ENCODE measurements at places on chromosomes 5 and 9. TPM values are rescaled to one million over a fixed set of nuclear protein-coding genes. Genes with fewer than 3 reads are reported as not detected.

- no peak overlapping the region for H3K27ac ChIP-seq
- no peaks in the 10 kb centered on the region for H3K36me3 ChIP-seq
- no peak overlapping the region for H3K4me3 ChIP-seq
- DNase-seq = no peak
- no peaks in the 10 kb centered on the region for H3K4me1 ChIP-seq
Observed at GRCh38 chr9:121786543-121786948, 135.1 kb downstream of the DAB2IP start.

The PPP1R26 gene
- total RNA-seq = 15.8 TPM

DNA sequence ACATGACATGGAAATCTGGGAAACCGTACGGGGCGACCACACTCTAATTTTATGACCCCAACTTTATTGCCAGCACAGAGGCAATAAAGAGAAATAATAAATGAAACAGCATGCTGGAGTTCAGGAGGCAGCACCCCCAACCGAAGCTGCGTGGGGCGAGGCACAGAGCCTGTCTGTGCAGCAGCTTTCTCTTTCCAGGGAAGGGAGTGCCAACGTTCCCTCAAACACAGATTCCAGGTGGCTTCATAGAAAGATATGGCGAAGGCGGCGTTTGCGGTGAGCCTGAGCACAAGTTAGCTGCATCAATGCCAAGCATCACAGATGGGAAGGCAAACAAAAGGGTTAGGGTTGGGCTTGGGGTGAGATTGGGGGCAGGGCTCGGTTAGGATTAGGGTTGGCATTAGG lies 114.8 kb downstream of the HSD17B3 start:
- H3K4me1 ChIP-seq = no peaks in the 10 kb centered on the region
- H3K27ac ChIP-seq = no peak overlapping the region
- no peaks in the 10 kb centered on the region for H3K27me3 ChIP-seq

GRCh38 chr9:95000821-95001220 lies 274.3 kb downstream of the AOPEP start:
- no peaks in the 10 kb centered on the region for H3K4me1 ChIP-seq
- no peaks in the 10 kb centered on the region for H3K36me3 ChIP-seq
- H3K4me3 ChIP-seq = peak overlapping the region; percentile 33
- H3K27ac ChIP-seq = peak overlapping the region; percentile 98
- no peak for DNase-seq

GRCh38 chr5:133744051-133744959 lies 132.0 kb upstream of the FSTL4 start:
- DNase-seq = no peak
- H3K27me3 ChIP-seq = no peaks in the 10 kb centered on the region
- H3K27ac ChIP-seq = no peak overlapping the region
- H3K36me3 ChIP-seq = no peaks in the 10 kb centered on the region
- no peaks in the 10 kb centered on the region for H3K4me1 ChIP-seq

DNA sequence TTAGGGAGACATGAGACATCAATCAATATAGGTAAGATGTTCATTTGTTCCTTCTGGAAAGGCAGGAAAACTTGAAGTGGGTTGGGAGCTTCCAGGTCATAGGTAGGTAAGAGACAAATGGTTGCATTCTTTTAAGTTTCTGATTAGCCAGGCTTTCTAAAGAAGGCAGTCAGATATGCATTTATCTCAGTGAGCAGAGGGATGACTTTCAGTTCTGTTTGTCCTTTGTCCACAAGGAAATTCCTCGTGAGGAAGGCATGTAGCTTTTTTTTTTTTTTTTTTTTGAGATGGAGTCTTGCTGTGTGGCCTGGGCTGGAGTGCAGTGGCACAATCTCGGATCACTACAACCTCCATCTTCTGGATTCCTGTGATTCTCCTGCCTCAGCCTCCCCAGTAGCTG lies 155.3 kb upstream of the ABCA1 start:
- no peak overlapping the region for H3K27ac ChIP-seq
- H3K4me3 ChIP-seq = no peak overlapping the region
- H3K27me3 ChIP-seq = no peaks in the 10 kb centered on the region
- no peaks in the 10 kb centered on the region for H3K36me3 ChIP-seq
- H3K4me1 ChIP-seq = no peaks in the 10 kb centered on the region

The ACER2 gene
- total RNA-seq = 4.1 TPM

GRCh38 chr5:31645420-31646081 lies 6.6 kb downstream of the PDZD2 start:
- H3K4me1 ChIP-seq = no peaks in the 10 kb centered on the region
- no peak overlapping the region for H3K27ac ChIP-seq
- no peak for DNase-seq

DNA sequence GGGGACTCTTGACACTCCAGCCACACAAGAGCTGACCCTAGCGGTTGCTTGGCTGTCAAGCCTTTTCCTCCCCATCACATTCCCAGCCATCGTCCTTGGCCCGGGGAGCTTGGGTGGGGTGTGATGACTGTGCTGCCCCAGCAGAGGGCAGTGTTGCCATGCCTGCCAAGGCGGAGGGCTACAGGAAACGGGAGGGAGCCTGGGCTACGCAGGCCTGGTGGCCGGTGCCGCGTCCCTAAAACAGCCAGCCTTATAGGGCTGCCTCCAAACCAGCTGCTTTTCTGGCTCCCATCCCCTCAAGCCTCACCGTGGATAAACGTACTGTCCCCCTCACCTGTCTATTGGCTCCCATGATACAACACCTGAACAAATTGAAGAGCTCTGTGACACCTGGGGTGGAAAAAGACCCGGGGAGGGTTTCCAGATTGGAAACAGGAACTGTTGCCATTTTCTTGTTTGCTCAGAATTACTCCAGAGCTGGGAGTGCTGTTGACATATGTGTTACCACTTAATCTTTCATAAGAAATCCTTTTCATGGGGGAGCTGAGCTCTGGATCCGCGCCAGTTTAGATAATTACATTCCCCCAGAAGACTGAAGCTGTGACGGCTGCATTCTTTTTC lies 72.8 kb upstream of the ASTN2 start:
- no peaks in the 10 kb centered on the region for H3K4me1 ChIP-seq
- H3K4me3 ChIP-seq = no peak overlapping the region
- H3K36me3 ChIP-seq = no peaks in the 10 kb centered on the region
- no peaks in the 10 kb centered on the region for H3K27me3 ChIP-seq

DNA sequence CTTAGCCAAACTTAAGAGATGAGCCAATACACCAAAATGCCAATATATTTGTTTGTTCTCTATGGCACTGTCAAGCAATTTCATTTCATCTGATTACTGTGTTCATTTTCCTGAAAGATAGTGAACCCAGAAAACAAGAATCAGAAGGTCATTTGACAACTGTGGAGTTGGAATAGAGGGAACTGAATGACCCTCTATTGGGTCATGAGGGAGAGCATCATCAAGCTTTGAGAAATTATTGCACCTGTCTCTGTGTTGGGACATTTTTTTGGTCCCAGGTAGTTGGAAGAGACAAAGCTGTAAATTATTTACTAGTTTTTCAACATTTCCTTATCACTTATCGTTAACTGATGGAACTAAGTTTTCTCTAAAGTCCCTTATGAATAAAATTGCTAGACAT lies 129.4 kb downstream of the GHR start:
- H3K4me3 ChIP-seq = no peak overlapping the region
- H3K27ac ChIP-seq = no peak overlapping the region
- no peaks in the 10 kb centered on the region for H3K27me3 ChIP-seq
- no peaks in the 10 kb centered on the region for H3K4me1 ChIP-seq
- no peaks in the 10 kb centered on the region for H3K36me3 ChIP-seq

GRCh38 chr5:159091065-159091464 lies 8.7 kb downstream of the EBF1 start:
- H3K4me1 ChIP-seq = peaks cover 5% of the 10 kb centered on the region
- no peak for DNase-seq
- no peaks in the 10 kb centered on the region for H3K36me3 ChIP-seq
- no peak overlapping the region for H3K27ac ChIP-seq

- H3K27ac ChIP-seq = no peak overlapping the region
- no peaks in the 10 kb centered on the region for H3K36me3 ChIP-seq
- H3K27me3 ChIP-seq = no peaks in the 10 kb centered on the region
- no peak overlapping the region for H3K4me3 ChIP-seq
- no peak for DNase-seq
Observed at GRCh38 chr9:101403516-101404285, 5.0 kb downstream of the ZNF189 start.

- no peaks in the 10 kb centered on the region for H3K36me3 ChIP-seq
- no peak for DNase-seq
- no peaks in the 10 kb centered on the region for H3K27me3 ChIP-seq
Observed at GRCh38 chr5:84255315-84255714, 129.4 kb downstream of the EDIL3 start.

DNA sequence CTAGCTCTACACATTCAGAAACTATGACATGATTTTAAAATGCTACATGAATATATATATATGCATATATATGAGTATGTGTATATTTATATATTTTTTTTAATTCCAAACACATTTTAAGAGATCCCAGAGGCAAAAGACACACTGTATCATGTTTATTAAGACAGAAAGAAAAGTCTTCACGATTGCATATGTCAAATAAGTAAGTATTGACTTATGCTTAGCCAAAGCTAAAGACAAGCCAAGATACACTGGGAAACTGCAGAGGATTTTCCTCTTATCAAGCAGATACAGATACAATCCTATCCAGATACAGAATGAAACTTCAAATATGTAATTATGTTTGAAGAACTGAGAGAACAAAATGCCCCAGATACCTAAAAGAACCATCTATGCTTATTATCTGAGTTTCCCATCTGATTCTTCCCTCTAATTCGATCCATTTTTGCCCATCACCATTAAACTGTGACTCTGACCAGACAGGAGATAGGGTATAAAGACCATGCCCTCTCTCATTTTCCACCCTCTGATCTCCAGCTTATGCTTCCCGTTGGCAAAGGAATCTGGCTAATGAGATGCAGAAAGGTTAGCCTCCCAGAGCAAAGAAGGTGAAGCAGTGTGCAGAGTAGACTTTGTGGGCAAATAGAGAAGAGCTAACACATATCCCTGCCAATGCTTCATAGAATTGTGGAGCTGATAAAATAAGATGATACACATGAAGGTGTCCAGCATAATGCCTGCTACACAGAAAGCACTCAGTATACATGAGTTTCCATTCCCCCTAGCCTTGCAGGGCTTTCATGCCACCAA lies 131.0 kb upstream of the TARS1 start:
- no peak for DNase-seq
- H3K36me3 ChIP-seq = no peaks in the 10 kb centered on the region
- no peaks in the 10 kb centered on the region for H3K4me1 ChIP-seq
- H3K4me3 ChIP-seq = no peak overlapping the region
- no peaks in the 10 kb centered on the region for H3K27me3 ChIP-seq

DNA sequence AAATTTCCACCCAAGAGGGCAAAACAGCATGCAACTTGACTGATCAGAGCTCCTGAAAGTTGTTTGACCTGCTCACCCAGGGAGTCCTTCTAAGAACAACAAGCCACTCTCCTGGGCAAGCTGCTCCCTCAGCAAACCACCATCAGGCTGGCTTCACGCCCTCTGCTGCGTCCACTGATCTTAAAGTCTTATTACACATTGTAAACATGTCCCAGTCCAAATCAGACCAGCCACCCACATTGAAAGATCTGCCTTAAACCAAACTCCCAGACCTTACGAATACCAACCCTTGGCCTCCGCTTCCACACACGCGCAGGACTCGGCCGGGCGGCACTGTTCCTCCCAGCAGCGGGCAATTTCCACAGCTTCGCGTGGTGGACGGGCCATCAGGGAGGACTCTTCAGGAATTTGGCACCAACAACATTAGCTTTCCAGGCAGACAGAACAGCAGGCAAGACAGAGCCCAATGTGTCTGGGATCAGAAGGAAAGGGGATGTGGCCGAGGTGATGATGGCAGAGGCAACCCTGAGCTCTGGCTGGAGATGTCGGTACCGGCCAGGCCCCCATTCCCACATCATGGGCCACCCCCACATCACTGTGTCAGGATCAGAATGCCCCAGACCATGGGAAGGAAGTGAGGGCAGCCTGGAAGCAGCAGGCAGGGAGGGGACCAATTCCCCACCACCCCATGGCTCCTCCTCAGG lies 56.8 kb downstream of the SEMA4D start:
- no peak overlapping the region for H3K4me3 ChIP-seq
- no peaks in the 10 kb centered on the region for H3K36me3 ChIP-seq
- DNase-seq = no peak
- no peaks in the 10 kb centered on the region for H3K27me3 ChIP-seq
- H3K27ac ChIP-seq = peak overlapping the region; percentile 71

The RNF38 gene
- total RNA-seq = 20.5 TPM

The CFAP77 gene
- total RNA-seq = not detected

GRCh38 chr5:3361811-3362605 lies 233.6 kb upstream of the IRX1 start:
- H3K4me1 ChIP-seq = no peaks in the 10 kb centered on the region
- H3K4me3 ChIP-seq = no peak overlapping the region
- no peak overlapping the region for H3K27ac ChIP-seq
- no peak for DNase-seq
- no peaks in the 10 kb centered on the region for H3K36me3 ChIP-seq

- no peaks in the 10 kb centered on the region for H3K27me3 ChIP-seq
- DNase-seq = no peak
- H3K27ac ChIP-seq = no peak overlapping the region
- H3K4me3 ChIP-seq = no peak overlapping the region
- no peaks in the 10 kb centered on the region for H3K36me3 ChIP-seq
Observed at GRCh38 chr5:118604106-118604505, 384.2 kb downstream of the DTWD2 start.

The MGAT4B gene
- total RNA-seq = 366 TPM

DNA sequence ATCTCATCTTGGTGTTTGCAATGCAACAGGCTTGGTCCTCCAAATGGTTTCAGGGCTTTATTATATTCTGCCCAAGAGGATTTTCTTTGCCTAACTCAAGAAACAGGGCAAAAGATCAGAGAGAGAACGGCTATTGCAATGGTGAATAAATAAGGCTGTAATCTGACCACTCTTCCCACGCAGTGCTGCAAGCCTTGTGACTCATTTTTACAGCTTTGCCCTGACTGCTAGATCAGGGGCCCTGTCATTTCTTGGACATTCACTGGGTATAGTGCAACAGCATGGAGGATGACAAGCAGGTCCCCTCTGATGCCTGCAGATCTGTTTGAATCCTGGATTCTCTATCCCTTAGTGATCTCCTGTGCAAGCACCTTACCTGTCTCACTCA lies 459.1 kb downstream of the EBF1 start:
- H3K27ac ChIP-seq = no peak overlapping the region
- DNase-seq = no peak
- H3K4me1 ChIP-seq = no peaks in the 10 kb centered on the region
- no peak overlapping the region for H3K4me3 ChIP-seq
- no peaks in the 10 kb centered on the region for H3K36me3 ChIP-seq

GRCh38 chr5:94505327-94506068 lies 112.9 kb downstream of the KIAA0825 start:
- H3K4me1 ChIP-seq = no peaks in the 10 kb centered on the region
- H3K4me3 ChIP-seq = no peak overlapping the region
- no peak for DNase-seq
- H3K27ac ChIP-seq = no peak overlapping the region

The MTX3 gene
- 8.4 TPM for total RNA-seq

GRCh38 chr5:10122076-10122726 lies 127.5 kb downstream of the ATPSCKMT start:
- no peak for DNase-seq
- no peak overlapping the region for H3K27ac ChIP-seq
- H3K27me3 ChIP-seq = no peaks in the 10 kb centered on the region
- H3K36me3 ChIP-seq = no peaks in the 10 kb centered on the region

The FCN2 gene
- not detected for total RNA-seq
